ENCODE measurements at places on chromosomes 6 and 20.

DNA sequence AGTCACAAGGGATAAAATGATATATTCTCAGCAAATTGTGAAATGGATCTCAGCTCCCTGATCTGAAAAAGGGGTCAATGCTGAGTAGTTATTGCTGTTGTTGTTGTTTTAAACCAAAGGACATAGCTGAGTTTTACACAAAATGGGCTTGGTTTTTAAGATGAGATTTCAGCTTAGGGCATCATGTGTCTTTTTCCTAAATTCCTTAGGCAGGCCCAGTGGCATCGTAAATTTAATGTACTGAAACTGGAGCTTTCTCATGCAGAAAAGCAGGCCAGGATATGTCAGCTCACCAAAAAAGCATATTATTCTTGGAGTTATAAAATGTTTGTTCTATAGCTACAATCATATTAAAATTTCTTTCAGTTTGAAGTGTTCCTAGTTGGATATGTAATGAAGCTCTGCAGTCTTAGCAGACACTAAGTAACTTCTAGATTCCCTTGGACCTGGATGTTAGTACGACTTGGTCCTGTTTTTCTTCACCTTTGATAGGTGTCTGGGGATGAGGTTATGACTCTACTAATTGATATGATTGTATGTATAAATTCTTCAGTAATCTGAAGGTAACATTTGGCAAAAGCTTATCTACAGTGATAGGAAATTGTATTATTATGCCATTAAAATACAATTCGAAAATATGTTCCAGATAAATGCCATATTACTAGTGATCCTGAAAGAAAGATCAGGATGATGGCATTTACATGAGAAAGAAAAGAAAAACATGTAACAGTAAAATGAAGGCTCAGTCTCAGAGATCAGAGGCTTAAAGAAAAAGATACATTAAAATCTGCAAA lies 663.3 kb downstream of the RFPL4B start:
- no peak for DNase-seq

DNA sequence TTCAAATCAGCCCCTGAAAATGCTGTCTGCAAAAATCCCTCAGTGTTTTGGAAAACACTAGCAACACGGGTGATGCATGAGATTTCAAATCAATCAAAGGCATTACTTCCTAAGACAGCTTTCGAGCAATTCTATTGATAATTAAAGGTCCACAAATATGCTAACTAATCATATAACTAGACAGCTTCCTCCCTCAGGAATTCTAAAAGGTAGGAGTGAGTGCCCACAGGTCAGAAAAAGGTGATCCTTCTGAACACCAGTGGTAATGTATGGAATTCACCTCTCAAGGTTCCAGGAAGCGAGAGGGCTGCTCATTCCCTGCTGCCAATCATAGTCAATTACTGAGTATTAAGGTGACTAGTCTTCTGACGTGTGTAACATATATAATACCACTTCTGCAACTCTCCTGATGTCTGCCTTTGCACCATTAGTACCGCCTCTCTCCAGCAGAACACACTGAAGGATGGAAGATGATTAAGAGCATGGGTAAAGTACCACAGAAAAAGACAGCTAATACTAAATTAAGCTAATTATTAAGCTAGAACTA lies 16.4 kb downstream of the MAN1A1 start:
- no peak for DNase-seq

DNA sequence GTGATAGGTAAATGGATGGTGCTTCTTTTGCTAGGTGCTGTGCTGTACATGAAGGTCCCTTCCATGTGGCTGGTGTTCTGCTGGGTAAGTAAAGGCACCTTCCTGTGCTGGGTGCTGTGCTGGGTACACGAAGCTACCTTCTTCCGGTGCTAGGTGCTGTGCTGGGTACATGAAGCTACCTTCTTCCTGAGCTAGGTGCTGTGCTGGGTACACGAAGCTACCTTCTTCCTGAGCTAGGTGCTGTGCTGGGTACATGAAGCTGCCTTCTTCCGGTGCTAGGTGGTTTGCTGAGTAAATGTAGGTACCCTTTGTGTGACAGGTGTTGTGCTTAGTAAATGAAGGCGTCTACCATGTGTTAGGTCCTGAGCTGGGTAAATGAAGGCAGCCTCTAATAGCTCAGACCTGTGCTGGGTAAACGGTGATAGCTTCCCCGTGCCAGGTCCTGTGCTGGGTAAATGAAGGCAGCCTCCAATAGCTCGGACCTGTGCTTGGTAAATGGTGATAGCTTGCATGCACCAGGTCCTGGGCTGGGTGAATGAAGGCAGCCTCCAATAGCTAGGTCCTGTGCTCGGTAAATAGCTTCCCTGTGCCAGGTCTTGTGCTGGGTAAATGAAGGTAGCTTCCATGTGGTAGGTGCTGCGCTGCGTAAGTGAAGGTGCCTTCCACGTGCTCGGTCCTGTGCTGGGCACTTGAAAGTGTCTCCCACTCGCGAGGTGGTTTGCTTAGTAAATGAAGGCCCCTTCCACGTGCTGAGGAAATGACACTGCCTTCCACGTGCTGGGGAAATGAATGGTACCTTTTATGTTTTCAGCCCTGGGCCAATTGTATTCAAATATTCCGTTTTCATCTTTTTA lies 115.5 kb downstream of the ERMARD start:
- no peak for DNase-seq

DNA sequence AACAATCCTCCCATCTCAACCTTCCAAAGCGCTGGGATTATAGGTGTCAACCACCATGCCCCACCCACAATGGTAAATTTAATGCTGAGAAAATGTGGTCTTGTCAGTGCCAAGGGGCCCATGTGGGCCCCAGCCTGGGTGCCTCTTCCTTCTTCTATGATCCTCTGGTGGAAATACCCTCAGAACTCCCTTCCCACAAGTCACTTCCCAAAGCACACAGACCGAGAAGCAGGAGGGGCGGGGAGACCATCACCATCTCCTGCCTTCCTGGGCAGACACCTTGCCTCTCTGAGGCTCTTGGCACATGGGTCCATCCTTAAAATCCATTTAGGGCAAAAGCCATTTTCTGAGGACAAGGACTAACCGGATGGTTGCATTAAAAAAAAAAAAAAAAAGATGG lies 59.0 kb downstream of the NOL4L start:
- no peak for DNase-seq

GRCh38 chr6:125316621-125317020 lies 14.9 kb upstream of the HDDC2 start:
- DNase-seq: no peak

DNA sequence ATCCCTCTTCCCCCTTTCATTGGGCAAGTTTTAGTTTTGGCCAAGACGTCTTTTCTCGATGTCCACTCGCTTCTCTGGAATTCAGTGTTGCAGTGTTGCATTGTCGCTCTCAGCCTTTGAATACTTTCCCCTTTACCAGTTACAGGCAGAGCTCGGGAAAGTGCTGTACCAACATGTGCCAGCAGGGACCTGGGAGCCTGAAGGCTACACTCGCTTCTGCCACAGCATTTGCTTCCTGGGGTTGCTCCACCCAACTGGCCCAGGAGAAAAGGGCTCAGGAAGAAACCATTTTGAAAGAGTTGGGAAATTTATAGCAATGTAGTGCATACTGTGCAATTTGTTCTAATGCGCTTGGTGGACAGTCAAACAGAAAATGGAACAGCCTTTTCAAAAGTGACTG lies 78.6 kb downstream of the LINC00237 start:
- no peak for DNase-seq

GRCh38 chr6:12578751-12579150 lies 137.8 kb upstream of the PHACTR1 start:
- no peak for DNase-seq

DNA sequence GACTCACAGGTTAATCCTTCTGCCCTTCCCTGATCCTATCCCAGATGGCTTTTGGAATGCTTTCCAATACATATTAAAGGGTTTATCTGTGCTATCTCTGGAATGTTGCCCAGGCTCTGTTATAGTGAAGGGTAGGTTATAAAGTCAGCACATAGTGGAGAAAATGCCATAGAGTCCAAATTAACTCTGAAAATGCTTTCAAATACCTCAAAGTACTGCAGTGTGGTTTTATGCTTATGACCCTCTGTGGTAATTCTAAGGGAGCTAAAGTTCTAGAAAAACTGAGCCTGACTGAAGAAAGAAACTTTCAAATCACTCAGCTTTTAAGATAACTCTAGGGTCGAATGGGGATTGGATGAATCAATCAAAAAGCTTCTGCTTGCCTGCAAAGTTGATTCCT lies 159.8 kb downstream of the PLCB1 start:
- no peak for DNase-seq

- no peak for DNase-seq
These were observed 66.0 kb downstream of the CDS2 start for GRCh38 chr20:5192570-5193431.

DNA sequence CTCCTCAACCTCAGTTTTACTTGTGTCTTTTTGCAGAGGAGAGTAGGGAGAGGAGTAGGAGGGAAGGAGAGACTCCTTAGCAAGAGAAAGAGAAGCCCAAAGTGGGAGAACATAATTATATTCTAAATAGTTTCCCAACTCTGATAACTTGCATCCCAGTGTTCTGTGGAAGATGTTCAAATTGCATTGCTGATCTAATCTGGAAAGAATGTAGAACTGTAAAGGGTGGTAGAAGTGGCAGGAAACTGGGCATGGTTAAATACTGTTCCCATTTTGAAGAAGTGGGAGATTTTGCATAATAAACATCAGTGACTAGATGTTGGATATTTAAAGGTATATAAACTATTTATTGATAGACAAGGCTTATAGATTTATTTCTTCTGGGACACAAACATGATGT lies 42.6 kb upstream of the HMGN3 start:
- no peak for DNase-seq

GRCh38 chr20:25247518-25247955 lies 348 bp upstream of the PYGB start:
- no peak for DNase-seq

DNA sequence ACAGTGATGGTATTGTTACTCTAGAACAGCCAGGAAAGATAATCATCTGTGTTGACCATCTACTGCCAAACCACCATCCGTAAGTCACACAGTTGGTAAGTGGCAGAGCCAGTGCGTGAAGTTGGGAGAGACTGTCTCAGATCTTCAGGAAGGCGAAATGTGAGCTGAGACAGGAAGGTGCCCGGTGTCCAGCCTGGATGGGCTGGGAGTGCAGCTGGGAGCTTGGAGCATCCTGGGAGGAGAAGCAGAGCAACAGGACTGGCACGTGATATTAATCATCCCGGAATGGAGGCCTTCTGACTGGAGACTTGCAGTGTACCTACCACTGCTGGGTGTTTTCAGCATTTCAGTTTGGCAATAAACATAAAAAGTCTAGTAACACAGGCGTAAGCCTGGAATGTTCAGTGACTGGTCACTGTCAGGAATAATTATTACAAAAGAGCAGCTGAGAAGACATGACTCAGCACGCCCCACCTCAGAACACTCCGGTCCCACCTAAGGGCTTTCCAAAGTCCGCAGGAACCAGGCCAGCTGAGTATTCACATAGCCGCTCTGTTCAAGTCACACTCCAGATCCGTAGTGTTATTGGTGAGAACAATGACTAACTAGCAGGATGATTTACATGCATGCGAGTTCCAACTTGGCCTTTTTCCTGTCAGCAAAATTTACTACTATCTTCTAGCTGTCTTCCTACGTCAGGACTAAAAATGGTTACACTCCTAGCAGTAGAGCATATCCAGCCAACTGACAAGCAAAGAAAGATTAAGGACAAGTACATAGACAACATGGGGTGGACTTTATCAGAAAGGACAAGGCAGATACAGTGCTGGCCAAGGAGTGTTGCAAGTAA lies 45.1 kb upstream of the PNRC1 start:
- DNase-seq: no peak

GRCh38 chr20:1854246-1854645 lies 41.0 kb upstream of the SIRPA start:
- DNase-seq: no peak

DNA sequence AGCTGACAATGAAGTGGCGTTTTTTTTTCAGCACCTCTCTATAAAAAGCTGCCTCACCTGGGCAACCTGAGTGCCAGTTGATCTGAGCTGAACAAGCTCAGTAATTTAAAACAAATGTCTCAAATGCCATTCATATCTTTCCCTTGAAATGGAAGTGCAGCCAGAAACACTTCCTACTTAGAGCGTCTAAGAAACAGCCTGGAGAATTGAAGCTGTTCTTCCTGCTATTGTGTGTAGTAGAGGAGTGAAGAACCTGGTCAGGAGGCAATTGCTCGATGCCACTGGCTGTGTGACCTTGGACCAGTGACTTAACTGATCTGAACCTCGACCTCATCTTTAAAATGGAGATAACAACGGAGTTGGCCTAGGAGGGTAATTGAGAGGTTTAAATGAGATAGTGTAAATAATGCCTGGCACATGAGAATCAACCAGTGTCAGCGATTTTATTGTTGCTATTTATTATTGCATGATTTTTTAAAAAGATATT lies 95.4 kb upstream of the FOXQ1 start:
- no peak for DNase-seq

GRCh38 chr6:113018351-113019151 lies 671.4 kb downstream of the RFPL4B start:
- no peak for DNase-seq

GRCh38 chr20:25064561-25065071 lies 6.7 kb upstream of the ACSS1 start:
- DNase-seq: no peak

- DNase-seq: no peak
These were observed 194.1 kb downstream of the OGFRL1 start for GRCh38 chr6:71482742-71483141.

- DNase-seq: no peak
These were observed 473 bp upstream of the DTNBP1 start for GRCh38 chr6:15663130-15663871.

- no peak for DNase-seq
These were observed 3.1 kb downstream of the ZHX3 start for GRCh38 chr20:41314386-41314785.

DNA sequence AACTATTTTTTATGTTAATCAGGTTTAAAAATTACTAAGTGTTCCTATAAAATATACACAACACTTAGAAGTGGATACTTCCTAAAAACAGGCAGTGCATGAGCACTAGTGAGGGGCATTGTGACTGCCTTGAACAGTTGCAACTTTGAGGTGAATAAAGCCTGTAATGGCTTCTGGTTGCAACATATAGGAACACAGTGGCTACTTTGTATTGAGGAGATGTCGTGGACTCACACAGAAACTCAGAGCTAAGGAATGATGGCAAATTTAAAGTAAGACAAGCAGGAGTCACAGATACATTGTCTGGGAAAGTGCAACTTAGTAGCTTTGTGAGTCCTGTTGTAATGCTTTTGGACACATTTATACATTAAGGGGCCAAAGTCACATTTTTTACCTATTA lies 861 bp upstream of the HLA-A start:
- DNase-seq: no peak

DNA sequence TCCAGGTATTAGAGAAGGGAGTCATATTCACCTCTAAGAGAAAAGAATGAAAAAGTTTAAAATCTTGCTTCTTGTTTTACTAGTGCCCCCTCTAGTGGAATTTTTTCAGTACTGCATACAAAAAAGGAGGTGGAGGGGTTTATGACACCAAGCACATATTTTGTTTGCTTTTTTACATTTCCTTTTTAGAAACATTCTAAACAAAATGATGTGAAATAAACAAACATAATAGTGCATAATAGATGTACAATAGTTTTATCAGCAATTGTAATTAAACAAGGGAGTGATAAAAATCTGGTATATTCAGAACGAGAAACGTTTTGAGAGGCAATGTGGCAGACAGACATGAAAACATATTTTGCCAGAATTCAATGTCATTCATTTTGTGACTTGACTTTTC lies 111.0 kb upstream of the TFAP2D start:
- DNase-seq: no peak
